ENCODE measurements at places on chromosomes 7 and 10. TPM values are rescaled to one million over a fixed set of nuclear protein-coding genes. Genes with fewer than 3 reads are reported as not detected.

DNA sequence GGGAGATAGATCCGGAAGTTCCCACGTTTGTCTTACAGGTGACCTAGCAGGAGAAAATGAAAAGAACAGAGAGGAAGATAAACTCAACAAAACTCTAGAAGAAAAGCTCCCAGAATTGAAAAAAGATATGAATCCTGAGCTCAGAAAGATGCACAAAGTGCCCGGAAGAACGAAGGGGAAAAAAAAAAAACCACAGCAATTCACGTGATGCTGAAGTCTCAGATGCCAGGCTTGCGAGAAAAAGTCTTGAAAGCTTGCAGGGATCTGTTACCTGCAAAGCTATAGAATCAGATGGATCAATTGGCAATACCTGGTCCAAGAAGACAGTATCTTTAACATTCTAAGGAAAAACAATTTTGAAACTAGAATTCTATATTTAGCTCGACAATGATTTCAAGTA, 33.5 kb downstream of the CARD11 start:
- no peaks in the 10 kb centered on the region for H3K36me3 ChIP-seq
- H3K27me3 ChIP-seq: no peaks in the 10 kb centered on the region
- H3K27ac ChIP-seq: no peak overlapping the region
- DNase-seq: no peak
- no peaks in the 10 kb centered on the region for H3K4me1 ChIP-seq

- no peak for DNase-seq
- H3K27ac ChIP-seq: no peak overlapping the region
- no peaks in the 10 kb centered on the region for H3K36me3 ChIP-seq
- no peaks in the 10 kb centered on the region for H3K27me3 ChIP-seq
- H3K4me3 ChIP-seq: no peak overlapping the region
- no peaks in the 10 kb centered on the region for H3K4me1 ChIP-seq
These were observed 137.6 kb upstream of the TMEM72 start for GRCh38 chr10:44773565-44773964.

- no peak for DNase-seq
- no peak overlapping the region for H3K27ac ChIP-seq
- no peaks in the 10 kb centered on the region for H3K4me1 ChIP-seq
- no peaks in the 10 kb centered on the region for H3K36me3 ChIP-seq
- no peak overlapping the region for H3K4me3 ChIP-seq
These were observed 18.2 kb upstream of the CHST3 start for GRCh38 chr10:71945819-71946474.

- no peak overlapping the region for H3K4me3 ChIP-seq
- DNase-seq: no peak
- no peaks in the 10 kb centered on the region for H3K36me3 ChIP-seq
- no peak overlapping the region for H3K27ac ChIP-seq
- H3K4me1 ChIP-seq: no peaks in the 10 kb centered on the region
- H3K27me3 ChIP-seq: no peaks in the 10 kb centered on the region
These were observed 85.6 kb downstream of the IMMP2L start for GRCh38 chr7:111476586-111477293.

DNA sequence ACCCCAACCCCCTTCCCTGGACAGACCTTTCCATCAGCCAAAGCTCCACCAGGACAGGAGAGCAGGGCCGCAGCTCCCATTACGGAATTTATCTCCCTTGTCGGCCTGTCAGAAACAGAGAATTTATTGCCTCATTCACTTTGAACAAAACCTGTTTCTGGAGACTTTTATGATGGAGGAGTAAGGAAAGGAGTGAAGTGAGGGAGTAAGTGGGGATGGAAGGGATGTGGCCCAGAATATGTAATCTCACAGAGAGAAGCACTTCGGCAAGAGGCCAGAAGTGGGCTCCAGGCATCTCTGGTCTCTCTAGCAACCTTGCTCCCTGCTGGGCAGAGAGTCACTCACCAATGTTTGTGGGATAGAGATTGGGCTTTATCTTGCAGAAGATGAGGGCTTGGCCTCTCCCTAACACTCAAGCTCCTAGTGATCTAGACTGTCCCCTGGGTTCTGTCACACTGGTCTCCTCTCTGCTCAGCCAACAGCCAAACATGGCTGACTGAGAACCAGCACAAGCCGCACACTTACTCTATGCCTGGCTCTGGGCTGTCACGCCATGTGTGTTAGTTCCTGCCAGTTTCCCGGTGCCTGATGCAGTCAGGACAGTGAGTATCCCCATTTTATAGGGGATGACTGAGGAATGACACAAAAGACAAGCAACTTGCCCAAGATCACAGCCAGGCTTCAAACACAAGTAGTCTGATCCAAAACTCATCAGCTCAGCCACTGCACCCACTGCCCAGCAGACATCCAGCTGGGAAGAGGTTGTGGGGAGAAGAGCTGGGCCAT, 149.4 kb upstream of the ZMIZ1 start:
- H3K4me1 ChIP-seq: no peaks in the 10 kb centered on the region
- H3K4me3 ChIP-seq: no peak overlapping the region
- no peaks in the 10 kb centered on the region for H3K27me3 ChIP-seq
- H3K36me3 ChIP-seq: no peaks in the 10 kb centered on the region

HGF gene
- 0.30 TPM for total RNA-seq
